Muscle of back (tissue), 13 donors: ENCODE measurements at places on chromosomes 13 and 19. TPM values are rescaled to one million over a fixed set of nuclear protein-coding genes. Genes with fewer than 3 reads are reported as not detected.

DNA sequence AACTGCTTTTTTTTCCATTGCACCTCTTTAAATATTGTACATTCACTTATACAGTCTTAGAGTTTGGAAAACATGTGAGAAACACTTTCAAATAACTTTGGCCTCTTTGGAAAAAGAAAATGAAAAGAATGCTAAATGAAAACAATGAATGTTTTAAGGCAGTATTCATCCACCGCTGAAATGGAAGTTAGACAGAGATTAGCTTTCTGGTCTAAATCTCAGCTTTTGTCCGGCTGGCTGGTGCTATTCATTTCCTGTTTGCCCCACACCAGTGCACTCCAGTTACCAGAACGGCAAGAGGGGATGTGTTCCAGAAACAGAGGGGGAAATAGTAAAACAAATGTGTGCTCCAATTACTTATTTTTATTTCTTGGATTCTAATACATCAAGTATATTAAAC is 1201.3 kb downstream of the EFNB2 start:
- DNase-seq: no peak

The COX6B1 gene
- polyA plus RNA-seq: 330 TPM

The RNF126 gene
- polyA plus RNA-seq: 22.0 TPM

DNA sequence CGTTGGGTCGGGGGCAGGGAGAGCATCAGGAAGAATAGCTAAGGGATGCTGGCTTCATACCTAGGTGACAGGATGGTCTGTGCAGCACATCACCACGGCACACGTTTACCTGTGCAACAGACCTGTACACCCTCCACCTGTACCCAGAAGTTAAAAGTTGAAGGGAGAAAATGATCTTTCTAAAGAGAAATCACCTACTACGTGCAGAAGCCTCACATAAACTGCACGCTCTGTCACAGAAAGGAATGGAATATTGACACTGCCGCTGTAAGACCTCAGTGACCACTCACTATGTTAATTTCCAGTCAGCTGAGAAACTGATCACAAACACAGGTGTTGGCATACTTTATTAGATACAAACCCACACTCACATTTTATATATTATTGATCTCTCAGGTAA is 26.8 kb downstream of the LAMP1 start:
- no peak for DNase-seq

- no peak for DNase-seq
Measured at GRCh38 chr19:51294977-51295375, 16.5 kb upstream of the IGLON5 start.

The KIR3DL2 gene
- polyA plus RNA-seq: not detected

The ZNF154 gene
- 10.2 TPM for polyA plus RNA-seq

GRCh38 chr13:21528616-21529015 is 69.5 kb upstream of the ZDHHC20 start:
- DNase-seq: peak; percentile 38

GRCh38 chr13:78679329-78679728 is 20.4 kb upstream of the OBI1 start:
- DNase-seq: no peak

The TEX101 gene
- polyA plus RNA-seq: not detected

The ZNF577 gene
- 21.2 TPM for polyA plus RNA-seq

The ARHGEF18 gene
- polyA plus RNA-seq: 13.5 TPM
